ENCODE measurements at places on chromosomes 12 and 14.
A peak's percentile ranks its signal among the peaks of the same experiment; 100 is the strongest.

- DNase-seq = no peak
These were observed 13.8 kb downstream of the KCNMB4 start for GRCh38 chr12:70379846-70380245.

GRCh38 chr14:80780500-80780899 lies 161.0 kb downstream of the CEP128 start:
- no peak for DNase-seq

- no peak for DNase-seq
These were observed 1.4 kb upstream of the PDE3A start for GRCh38 chr12:20366776-20367409.

DNA sequence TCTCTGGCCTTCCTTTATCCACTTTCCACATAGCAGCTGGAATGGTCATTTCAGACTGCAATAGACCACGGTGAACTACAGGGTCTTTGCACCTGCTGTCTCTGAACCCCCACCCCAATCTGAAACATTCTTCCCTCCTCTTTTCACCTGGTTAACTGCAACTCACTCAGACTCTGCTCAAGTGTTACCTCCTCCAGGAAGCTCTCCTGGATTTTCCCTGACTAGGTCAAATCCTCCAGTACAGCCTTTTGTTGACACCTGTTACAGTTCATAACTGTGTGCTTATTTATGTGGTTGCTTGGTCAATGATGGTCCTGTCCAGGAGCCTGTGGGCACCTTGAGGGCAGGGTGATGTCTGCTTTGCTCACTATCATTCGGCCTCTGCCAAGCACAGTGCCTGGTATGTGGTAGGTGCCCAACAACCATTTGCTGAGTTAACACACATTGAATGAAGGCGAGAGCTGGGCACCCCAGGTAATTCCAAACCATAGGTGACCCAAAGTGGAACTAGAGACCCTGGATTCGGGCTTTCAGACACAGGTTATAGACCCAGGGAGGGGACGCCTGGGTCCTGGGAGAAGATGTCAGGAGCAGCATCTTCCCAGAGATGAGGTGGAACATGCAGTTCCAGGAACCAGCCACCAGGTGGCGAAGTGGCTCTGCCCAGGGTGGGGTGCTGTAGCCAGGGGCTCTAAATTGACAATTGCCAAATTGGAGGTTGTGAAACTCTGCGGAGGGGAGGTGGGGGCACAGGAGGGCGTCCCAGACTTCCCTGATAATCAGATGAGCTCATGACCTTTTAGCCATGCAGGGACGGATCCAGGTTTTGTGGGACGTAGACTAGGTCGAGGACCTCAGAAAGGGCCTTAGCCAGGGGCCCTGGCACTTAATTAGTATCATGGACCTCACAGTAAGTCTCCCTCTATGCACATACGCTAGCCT lies 28.1 kb downstream of the TRPV4 start:
- DNase-seq = peak; percentile 83

GRCh38 chr12:14691560-14691959 lies 4.8 kb downstream of the GUCY2C start:
- peak; percentile 82 for DNase-seq

DNA sequence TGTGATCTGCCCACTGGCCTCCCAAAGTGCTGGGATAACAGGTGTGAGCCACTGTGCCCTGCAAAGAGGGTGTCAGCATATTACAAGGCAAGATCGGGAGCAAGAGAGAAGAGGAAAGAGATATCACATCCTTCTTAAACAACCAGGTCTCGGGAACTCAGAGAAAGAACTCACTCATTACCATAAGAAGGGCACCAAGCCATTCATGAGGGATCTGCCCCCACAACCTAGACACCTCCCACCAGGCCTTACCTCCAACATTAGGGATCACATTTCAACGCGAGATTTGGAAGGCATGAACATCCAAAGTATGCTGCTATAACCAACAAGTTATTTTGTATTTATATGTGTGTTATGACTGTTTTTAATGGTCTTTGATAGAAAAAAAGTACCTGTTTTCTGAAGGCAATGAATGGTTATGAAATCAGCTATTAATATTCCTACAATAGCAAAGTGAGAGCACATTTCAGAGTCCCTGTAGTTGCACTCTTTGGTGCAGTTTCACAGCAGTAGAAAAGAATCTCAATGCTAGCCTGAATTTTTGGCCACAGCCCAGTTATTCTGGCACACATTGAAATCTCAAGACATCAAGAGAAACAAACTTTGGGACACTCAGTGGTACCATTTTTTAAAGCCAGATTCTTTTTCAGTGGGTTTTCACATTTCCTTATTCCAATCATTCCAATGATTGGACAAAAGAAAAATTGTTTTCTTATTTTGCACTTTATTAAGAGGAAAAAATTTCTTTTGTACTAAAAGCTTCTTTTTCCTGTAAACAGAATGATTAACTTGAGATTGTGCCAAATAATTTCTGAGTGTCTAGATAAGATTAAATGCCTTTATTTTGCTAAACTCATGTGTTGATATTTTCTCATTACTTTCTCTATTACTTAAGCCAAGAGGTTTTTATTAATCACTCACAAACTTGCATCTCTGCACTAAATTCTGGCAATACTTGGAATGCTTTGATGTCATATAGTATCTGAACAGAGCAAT lies 582.6 kb upstream of the ATP2B1 start:
- no peak for DNase-seq

- DNase-seq = no peak
These were observed 75.8 kb downstream of the LRP6 start for GRCh38 chr12:12191008-12191407.

DNA sequence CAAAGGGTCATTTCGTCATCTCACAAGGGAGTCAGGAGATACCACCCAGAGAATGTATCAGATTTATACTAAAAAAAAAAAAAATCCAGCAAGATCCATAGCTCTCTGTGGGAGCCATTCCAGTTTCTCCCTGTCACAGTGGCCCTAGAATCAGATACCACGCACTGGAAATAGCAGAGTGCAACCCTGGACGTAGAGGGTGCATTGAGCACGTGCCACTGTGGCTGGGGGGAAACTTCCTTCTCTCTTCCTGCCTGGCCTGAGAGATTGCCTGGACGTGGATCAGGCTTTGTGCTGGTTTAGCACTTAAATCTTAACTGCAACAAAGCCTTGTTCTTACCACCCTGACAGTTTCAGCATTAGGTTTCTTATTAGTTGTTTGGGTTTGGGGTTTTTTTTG lies 124.3 kb downstream of the FBXL14 start:
- DNase-seq = peak; percentile 12

DNA sequence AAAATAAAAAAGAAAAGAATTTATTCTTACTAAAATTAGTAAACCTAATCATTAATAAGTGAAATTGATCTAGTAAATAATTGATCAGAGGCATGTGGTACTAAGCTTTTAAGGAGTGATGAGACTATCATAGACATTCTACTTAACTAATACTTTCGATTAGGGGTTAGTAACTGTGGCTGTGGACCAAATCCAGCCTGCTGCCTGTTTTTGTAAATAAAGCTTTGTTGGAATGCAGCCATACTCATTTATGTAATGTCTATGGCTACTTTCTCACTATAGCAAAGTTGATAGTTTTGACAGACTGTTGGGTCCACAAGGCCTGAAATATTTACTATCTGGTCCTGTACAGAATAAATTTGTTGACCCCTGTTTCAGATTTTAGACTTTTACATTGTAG lies 63.2 kb downstream of the PLEKHA5 start:
- DNase-seq = no peak

- no peak for DNase-seq
These were observed 236.9 kb downstream of the PAWR start for GRCh38 chr12:79453820-79454219.

DNA sequence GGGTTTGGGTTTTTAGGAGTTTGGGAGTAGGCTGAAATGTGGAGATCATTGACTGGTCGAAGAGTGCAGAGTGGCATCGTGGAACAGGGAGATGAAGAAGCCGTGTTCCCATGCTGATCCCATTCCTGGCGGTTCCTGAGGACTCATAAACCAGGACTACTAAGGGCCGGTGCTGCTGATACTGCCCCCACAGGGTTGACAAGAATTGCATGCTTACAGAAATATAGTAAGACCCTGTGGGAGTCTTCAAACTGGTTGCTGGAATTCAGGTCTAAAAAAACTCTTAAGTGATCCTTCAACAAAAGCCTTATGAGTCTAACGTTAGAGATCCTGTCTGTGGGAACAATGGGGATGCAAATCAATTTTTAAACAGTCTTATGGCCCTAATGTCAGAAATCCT lies 64.0 kb upstream of the ARHGAP5 start:
- DNase-seq = no peak

DNA sequence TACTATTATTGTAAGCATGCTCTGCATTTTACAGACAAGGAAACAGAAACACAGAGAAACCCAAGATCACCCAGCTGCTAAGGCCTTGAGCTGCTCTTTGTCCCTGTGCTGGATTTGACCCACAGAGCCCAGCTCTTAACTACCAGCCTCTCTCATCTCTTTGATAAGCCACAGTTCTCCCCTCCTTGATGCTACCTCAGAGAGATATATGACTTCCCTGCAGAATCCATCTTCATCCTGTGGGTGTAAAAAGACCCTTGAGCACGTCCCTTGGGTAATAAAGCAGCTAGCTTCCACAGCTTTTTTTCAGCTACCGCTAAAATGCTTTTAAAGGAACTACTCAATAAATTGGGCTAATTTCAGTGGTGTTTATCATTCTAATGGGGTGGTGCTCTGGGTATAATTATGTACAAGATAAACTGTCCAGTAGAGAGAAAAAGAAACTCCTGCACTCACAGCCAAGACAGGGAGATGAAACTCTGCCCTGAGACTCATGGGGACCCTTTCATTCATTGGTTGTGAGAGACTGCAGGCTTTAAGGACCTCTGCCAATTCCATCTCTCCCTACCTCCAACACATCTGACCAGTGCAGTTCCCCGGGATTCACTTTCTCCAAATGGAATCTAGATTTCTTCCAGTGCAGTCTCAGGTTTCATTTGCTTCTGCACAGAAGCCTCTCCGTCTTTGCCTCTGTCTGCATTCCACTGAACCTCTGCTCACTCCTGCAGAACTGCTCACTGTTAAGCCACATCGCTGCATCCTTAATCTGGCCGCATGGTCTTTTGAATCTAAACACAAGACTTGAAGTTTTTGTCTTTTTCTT lies 24.7 kb upstream of the NTF3 start:
- no peak for DNase-seq

DNA sequence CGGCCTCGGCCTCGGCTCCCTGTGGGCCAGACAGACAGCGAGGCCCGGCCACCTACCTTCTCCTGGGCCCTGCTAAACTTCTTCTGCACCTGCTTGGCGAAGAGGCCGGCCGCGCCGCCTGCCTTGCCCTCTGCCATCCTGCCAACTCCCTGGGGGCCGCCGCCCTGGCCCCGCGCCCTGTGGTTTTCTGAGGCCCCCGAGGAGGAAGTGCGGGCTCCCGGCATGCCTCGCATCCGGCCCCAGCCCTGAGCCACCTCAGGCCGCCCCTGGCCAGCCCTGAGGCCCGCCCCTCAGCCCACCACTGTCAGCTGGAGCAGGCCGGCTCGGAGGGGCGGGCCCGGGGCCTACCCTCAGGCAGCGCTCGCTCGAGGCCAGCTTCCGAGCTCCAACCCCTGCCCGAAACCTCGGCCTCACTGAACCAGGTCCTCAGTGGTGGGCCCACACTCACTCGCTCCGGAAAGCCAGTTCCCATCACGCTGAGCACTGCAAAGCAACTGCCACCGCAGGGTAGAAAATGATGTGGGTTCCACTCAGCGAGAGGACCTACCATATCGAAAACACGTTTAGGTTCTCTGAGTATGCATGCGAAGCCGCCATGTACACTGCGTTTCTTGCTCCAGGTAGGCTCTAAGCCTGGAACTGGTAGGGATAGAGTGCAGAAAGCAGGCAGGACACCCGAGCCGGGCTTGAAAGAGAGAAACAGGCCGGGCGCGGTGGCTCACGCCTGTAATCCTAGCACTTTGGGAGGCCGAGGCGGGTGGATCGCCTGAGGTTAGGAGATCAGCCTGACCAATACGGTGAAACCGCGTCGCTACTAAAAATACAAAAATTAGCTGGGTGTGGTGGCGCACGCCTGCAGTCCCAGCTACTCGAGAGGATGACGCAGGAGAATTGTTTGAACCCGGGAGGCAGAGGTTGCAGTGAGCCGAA lies at the start of gene BIN2:
BIN2 (minus strand) TSS at position 209 of the 930 bp plus-strand sequence; CDS start at position 137, 72 bp downstream.
- no peak for DNase-seq

GRCh38 chr12:48185181-48185919 lies 1.9 kb downstream of the CCDC184 start:
- DNase-seq = no peak

- no peak for DNase-seq
These were observed 58.9 kb downstream of the CCDC88C start for GRCh38 chr14:91358654-91359220.

DNA sequence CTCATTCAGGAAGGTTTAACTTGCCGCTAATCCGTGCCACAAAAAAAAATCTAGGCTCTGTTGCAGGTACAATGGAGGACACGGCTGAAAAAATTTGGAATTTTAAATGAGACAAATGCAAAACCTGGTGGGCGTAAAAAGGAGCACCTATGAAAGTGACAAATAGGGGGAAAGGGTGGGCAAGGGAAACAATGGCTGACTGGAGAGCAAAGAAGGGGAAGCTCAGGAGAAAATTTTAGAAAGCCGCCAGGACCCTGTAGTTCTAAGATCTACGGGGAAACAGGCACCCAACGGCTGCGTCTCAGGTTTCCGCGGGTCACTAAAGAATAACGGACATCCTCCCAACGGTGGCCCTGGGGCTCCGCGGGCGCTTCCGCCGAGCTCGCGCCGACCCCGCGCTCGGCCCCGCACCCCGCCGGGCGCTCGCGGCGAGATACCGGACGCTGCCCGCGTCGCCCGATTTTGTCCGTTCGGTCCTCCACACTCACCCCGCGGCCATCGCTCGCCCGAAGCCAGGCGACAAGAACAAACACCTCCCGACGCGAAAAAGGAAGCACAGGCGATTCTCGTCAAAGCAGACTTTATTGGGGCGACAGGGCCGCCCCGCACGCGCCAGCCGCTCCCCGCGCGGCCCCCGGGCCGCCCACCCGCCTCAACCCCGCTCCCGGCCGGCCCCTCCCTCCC lies 1.1 kb upstream of the YY1 start:
- DNase-seq = peak; percentile 61

- DNase-seq = no peak
These were observed 24.0 kb downstream of the ACSM4 start for GRCh38 chr12:7327918-7328317.

- DNase-seq = no peak
These were observed 78.2 kb downstream of the HMGA2 start for GRCh38 chr12:65902500-65902899.

- peak; percentile 73 for DNase-seq
These were observed 5.9 kb downstream of the LAG3 start for GRCh38 chr12:6778217-6778573.

DNA sequence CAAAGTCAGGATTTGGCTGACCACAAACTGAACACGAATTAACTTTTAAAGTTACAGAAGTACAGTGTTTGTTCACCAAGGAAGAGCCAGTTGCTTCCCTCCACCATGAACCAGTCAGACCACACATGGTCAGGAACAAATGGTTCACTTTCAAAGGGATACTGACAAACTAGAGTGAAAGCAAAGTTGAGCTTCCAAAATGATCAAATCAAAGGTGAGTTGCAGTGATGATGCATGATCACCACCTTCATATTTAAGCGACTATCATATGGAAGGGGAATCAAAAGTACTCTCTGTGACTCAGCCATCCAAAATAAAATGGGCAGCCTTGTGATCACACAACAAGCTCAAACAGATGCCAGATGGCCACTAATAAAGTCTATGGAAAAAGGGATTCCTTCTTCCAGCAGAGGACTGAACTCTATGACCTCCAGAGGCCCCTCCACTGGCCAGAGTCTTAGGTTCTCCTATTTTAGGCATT lies 13.1 kb downstream of the NT5DC3 start:
- DNase-seq = no peak

- no peak for DNase-seq
These were observed at the start of gene RGS6 for GRCh38 chr14:71932229-71932981. RGS6 (plus strand) TSS chr14:71932429.

Measured in adrenal gland (tissue), 19 donors.